ENCODE measurements at places on chromosomes 7 and 10.

DNA sequence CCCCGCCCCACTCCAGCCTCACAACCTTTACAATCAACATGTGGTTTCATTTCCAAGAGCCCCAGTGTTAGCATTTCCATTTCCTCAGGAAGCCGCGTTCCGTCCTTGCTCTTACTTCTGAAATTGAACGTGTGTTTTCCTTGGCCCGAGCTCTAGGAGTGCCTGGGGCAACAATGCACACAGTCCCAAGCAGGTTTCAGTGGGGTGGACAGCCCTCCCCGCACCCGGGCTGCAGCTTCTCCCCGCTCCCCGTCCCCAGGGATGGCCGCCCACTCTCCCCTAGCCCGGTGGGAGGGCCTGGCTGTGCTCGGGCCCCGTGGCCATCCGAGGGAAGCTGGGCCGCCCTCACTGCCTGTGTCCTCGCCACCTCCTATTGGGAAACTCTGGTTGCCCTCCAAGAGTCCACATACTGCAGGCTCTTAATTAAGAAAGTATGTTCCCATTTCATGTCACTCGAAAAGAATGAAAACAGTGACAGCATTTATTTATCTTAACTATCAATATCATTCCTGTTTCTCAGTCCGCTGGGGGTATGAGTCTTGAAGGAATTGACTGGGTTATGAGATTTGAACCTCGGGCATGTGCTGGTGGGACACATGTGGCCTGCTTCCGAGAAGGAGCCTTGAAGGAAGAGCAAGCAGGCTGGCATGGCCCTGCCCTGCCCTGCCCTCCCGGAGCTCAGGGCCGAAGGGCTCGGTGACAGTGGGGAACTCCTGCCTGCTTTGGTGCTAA lies 163.8 kb downstream of the GRK5 start:
- peak; percentile 80 for DNase-seq

DNA sequence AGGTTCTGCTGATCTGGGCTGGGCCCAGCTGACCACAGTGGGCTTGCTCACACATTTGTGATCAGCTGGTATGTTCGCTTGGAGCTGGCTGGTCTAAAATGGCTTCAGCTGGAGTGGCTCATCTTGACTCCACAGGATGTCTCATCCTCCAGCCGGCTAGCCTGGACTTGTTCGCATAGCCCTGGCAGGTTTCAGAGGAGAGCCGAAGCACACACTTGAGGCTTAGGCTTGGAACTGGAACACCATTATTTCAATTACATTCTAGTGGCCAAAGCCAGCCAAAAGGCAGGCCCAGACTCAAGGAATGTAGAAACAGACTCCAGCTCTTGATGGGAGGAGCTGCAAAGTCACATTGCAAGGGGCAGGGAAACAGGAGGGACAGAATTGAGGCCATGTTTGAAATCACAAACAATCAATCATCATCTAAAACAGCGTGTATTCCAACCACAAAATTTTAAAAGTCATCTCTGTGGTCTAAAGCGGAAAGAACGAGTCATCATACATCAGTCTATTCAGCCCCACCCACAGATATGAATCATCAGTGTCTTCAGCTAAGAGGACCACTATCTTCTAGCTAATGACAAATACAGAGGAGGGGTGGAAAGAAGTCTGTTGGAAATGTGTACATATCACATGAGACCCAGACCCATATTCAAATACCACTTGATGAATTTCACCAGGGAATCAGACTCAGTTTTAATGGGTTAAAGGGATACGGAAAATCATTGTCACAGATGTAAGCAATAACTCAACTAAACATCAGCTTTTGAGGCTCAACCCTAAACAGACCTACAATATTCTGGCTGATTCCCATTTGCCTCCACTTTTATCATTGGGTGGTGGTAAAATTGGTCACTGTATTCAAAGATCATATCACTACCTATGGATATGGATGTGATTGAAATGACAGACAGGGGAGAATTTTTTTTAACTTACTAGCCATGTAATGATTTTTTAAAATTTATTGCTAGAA lies 139.0 kb upstream of the MKLN1 start:
- DNase-seq, result no peak

- no peak for DNase-seq
Observed at GRCh38 chr10:59903871-59904270, 2.5 kb downstream of the CCDC6 start.

GRCh38 chr7:33262476-33262875 lies 133.1 kb downstream of the BBS9 start:
- DNase-seq, result no peak

DNA sequence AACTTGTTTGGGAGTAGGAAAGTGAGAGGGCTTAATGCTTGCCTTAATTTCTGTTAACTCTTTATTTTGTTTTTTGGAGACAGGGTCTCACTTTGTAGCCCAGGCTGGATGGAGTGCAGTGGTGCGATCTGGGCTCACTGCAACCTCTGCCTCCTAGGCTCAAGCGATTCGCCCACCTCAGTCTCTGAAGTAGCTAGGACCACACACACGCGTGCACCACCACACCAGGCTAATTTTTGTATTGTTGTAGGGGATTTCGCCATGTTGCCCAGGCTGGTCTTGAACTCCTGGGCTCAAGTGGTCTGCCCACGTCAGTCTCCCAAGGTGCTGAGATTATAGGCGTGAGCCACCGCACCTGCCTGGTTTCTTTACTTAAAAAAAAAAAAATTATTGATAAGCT lies 1.9 kb downstream of the PPP2R2D start:
- DNase-seq, result peak; percentile 55

- peak; percentile 54 for DNase-seq
Observed at GRCh38 chr10:132883391-132883881, 58.9 kb downstream of the CFAP46 start.

DNA sequence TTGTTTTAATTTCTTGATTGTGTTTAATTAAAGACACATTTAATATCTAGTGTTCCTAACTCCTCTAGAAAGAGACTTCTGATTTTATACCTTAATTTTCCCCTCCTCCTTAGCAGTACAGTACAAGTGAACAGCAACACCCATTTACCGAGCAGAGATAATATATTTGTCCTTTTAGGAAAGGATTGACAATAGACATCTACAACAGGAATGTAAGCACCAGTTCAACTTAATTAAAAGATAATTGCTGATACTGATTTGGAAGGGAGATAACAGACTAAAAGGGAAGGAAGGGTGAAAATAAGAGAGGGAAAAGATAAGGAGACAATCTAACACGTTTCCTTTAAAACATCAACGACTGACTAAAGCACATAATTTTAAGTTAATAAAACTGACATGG lies 119.3 kb downstream of the SRPK2 start:
- no peak for DNase-seq

- peak; percentile 41 for DNase-seq
Observed at GRCh38 chr10:78337646-78338391, 304.2 kb downstream of the RPS24 start.

- no peak for DNase-seq
Observed at GRCh38 chr7:2965301-2965700, 78.4 kb downstream of the CARD11 start.

DNA sequence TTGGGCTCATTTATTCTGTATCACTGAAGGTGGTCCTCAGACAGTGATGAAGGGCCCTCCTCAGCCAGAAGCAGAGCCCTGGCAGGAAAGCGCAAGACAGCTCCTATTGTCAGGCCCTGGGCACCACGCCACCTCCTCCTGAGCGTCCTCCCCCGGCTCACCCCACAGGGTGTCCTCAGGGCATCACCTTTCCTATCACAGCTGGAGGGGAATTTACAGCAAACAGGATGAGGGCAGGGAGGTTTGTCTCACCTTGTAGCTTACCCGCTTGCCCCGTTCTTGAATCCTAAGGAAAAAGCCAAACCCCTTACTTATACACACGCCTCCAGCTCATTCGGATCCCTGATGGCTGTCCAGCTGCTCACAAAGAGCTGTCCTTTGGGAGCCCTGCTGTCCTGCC lies 50.2 kb upstream of the LANCL2 start:
- no peak for DNase-seq

GRCh38 chr10:8776926-8777622 lies 722.6 kb downstream of the GATA3 start:
- no peak for DNase-seq
